ENCODE measurements at places on chromosomes 2 and 18. TPM values are rescaled to one million over a fixed set of nuclear protein-coding genes. Genes with fewer than 3 reads are reported as not detected.

The DSG4 gene
- total RNA-seq = 0.07 TPM

The PIEZO2 gene
- 0.34 TPM for total RNA-seq

DNA sequence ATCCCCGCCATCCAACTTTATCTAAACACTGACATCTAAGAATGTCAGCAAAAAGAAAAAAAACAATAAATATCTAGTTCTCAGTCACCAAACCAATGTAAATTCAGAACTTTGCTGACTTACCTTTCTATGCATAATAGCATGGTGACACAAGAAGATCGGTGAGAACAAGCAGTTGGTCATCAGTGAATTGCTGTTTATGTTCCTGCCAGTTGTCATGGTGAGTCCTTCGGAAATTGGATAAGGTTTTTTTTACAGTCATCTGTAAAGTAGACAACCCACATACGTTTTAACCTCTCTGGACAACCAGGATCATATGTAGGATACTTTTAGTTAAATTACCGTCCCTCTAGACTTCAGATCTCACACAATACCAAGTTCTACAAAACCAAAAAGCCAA, 6.2 kb upstream of the GPR75 start:
- no peak for DNase-seq

GRCh38 chr2:142190805-142191204, 60.0 kb upstream of the LRP1B start:
- no peak for DNase-seq

GRCh38 chr18:42174909-42175308, 219.9 kb downstream of the PIK3C3 start:
- DNase-seq = no peak

GRCh38 chr18:63267975-63268721, 51.4 kb downstream of the BCL2 start:
- no peak for DNase-seq
